H1 (cell line): ENCODE measurements at places on chromosomes 13 and 19.

- no peak for DNase-seq
Measured at GRCh38 chr13:94327318-94327717, 152.2 kb downstream of the DCT start.

GRCh38 chr19:45385392-45386221, 15.2 kb upstream of the ERCC2 start:
- peak; percentile 79 for DNase-seq

DNA sequence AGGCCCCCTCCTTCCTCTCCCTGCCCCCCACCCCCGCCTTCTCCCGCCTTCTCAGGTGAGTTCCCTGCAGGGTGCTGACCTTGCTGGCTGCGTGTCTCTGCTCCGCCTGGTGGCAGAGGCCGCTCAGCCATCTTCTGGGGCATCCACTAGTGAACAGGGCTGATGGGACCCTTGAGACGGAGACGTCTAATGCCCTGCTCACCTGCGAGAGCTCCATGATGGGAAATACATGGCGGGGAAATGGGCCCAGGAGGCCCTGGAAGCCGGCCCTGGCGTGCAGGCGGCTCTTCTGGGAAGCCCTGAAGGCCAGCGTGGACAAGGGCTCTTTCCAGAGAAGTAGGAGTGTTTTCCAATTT, 15.2 kb upstream of the F7 start:
- peak; percentile 36 for DNase-seq

- no peak for DNase-seq
Measured at GRCh38 chr13:44276061-44276460, 97.6 kb upstream of the SERP2 start.

DNA sequence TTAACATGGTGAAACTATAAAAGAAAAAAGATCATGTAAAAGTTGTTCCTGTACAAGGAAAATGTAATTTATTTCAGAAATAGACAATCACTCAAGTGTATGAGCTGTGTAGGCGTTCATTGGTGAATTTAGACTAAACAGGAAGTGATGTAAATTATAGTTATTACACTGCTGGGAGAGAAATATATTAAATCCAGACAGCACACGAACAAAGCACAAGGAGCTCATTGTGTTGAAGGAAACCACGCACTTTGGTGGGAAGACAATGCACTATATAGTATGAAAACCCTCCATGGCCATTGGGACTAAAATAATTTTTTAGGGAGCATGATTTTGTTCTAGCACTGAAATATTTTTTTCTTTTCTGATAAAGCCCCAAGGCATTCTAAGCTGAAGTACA, 450.5 kb downstream of the KLF12 start:
- no peak for DNase-seq

GRCh38 chr13:42883771-42884467, 102.5 kb downstream of the FAM216B start:
- no peak for DNase-seq

- DNase-seq: no peak
Measured at GRCh38 chr13:44812818-44813217, 176.5 kb downstream of the NUFIP1 start.

DNA sequence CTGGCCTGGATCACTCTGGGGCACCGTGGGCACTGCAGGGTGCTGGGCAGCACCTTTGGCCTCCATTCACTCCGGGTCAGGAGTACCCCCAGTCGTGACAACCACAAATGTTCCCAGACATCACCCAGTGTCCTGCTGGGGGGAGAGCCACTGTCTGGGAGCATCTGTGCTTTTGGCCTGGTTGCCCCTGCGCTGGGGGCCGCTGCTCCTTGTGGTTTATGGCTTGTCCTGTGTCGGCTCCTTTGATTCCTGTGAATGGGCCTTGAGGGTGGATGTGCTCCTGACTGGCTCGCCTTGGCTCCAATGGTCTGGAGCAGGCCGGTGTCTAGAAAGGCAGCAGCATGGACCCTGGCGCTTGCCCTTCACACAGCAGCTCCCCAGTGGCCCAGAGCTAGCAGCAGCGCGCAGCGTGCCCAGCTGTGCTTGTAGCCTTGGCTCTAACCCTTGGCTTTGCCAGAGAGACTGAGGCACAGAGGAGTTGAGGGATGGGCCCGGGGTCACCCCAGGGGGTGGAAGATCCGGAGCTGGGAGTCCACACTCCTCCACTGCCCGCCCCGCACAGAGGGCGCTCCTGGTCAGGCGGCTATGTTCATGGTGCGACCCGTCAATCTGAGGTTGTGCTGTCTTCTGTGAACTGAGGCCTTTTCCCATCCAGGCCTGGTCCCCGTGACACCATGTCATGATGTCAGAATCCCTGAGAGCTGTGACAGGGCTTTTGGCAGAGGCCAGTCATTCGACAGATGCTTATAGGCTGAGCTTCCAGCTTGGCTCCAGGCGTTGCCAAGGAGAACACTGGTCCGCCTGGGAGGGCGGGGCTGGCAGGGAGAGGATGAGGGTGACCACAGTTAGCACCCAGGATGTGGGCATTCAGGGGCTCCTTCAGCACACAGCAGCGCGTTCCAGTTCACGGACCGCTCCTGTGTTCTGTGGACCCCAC, 4.1 kb downstream of the DAZAP1 start:
- no peak for DNase-seq

DNA sequence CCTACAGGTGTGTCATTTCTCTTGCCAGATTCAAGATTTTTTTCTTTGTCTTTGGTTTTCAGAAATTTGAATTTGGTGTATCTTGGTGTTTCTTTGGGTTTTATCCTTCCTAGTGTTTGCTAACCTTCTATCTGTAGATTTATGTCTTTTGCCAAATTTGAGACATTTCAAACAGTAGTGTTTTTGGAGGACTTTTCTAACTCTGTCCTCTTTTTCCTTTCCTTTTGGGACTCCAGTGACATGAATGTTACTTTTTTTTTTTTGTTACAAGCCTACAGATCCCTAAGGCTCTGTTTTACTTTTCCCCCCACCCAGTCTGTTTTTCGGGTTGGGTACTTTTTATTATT, 58.8 kb downstream of the ZMYM2 start:
- no peak for DNase-seq

- DNase-seq: no peak
Measured at GRCh38 chr13:35947315-35947714, 183.9 kb downstream of the DCLK1 start.

DNA sequence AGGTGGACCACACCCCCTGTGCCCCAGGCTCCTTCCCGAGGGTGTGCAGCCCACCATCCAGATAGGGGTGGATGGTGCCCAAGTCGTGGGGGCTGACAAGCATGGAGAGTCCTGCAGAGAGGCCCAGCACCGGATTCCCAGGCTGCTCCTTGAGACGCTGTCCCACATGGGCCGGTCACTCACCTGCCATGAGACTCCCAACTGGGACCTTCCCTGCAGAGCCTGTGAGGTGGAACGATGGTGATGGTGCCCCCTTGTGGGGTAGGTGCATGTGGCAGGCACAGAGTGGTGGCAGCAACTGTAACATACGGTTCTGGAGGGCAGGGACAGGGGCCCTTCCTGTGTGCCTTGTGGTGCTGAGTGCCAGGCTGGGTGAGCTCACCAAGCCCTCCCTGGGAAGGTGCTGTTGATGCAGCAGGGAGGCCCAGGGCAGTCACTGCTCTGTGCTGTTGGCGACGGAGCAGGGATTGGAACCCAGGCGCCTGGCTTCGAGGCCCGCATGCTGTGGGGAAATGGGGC, 33.1 kb downstream of the PPP1R37 start:
- peak; percentile 96 for DNase-seq

GRCh38 chr19:7705387-7706187, 3.7 kb upstream of the FCER2 start:
- DNase-seq: no peak

DNA sequence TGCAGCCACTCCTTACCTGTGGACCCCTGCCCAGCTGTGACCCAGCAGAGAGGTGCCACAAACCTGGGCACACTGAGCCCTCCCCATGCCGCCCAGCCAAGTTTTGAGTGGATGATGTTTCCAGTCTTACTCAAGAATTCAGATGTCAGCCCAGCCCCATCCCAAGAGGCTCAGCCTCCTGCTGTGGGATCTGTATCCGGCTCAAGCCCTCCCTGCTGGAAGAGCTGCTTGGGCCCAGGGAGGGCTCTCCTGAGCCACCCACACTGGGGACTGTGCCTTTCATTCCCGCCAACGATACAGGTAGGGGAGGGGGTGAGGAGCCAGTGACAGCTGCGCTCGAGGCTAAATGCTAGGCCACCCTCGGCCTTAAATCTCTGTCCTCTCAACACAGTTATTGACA, 5.9 kb upstream of the SLC7A9 start:
- DNase-seq: peak; percentile 51

DNA sequence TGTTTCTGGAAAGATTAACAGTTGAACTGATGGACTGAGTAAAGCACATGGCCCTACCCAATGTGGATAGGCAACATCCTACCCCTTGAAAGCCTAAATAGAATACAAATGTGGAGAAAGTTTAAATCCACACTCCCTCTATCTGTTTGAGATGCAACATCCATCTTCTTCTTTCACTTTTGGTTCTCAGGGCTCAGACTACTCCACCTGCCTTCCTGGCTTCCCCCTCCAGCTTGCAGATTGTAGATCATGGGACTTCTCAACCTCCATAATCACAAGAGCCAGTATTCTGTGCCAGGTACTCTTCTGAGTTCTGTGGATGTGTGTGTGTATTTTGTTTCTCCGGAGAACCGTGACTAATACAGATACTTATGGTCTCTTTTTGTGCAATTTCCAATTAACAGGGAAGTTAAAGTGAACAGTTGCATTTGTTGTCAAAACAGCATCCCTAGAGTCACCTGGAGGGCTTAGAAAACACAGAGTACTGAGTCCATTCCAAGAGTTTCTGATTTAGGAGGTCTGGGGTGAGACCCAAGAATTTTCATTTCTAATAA, 590.3 kb upstream of the MIR17HG start:
- DNase-seq: no peak

DNA sequence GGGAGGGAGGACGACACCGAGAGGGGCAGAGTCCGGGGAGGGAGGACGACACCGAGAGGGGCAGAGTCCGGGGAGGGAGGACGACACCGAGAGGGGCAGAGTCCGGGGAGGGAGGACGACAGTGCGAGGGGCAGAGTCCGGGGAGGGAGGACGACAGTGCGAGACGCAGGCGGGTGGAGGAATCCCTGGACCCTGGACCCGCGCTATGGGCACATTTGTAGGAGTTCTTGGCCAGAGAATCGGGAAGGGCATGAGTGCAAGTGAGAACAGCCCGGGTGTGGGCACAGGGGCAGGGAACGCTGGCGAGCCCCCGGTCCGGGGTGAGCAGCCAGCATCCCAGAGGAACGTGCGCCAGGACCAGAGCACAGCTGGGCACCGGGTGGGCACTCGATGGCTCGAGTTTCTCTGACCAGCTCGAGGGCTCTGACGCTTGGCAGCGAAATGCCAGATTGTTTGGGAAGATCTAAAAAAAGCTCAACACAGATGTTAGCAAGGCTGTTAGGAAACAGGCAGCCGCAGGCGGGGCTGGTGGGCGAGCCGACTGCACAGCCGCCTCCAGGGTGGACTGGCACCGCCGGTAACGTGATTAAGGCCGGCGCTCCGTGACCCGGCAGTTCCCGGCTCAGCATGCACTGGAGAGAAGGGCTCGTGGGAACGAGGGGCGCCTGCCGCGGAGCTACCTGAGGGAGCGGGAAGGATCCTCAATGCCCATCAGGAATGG, 17.9 kb upstream of the C2CD4C start:
- no peak for DNase-seq

DNA sequence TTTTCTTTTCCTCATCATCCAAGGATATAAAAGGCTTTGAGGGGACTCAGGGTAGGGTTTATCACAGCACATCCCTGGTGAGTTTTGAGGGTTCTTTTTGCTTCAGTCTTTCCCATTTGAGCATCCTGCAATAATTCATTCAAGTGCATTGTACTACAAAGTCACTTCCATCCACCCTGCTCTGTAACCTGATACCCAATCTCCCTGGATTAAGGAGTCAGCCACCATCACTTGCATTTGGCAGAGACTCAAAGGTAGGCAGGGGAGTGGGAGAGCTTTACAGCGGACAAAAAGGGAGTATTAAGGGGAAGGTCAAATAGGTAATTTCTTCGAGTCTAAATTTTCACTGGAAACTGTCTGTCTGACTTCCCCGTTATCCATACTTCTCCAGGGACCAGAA, 216.1 kb upstream of the TMTC4 start:
- DNase-seq: no peak

DNA sequence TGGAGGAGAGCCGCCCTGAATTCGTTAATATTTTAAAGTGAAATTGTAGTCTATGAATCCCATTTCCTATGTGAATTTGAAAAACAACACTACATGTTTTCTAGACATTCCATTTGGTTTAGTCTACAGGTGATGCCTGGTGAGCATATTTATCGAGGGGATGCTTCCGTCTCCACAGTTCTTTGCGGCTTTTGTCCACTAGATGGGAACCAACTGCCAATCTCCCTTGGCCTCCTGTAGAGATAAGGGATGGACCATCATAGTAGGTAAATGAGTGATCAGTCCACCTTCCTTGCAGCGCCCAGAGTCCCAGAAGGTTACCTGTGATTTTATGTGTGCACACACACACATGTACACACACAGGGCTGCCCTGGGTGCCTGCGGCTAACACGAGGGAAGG, 289.8 kb upstream of the SOX21 start:
- no peak for DNase-seq

GRCh38 chr13:44197791-44198770, 175.5 kb upstream of the SERP2 start:
- DNase-seq: no peak

DNA sequence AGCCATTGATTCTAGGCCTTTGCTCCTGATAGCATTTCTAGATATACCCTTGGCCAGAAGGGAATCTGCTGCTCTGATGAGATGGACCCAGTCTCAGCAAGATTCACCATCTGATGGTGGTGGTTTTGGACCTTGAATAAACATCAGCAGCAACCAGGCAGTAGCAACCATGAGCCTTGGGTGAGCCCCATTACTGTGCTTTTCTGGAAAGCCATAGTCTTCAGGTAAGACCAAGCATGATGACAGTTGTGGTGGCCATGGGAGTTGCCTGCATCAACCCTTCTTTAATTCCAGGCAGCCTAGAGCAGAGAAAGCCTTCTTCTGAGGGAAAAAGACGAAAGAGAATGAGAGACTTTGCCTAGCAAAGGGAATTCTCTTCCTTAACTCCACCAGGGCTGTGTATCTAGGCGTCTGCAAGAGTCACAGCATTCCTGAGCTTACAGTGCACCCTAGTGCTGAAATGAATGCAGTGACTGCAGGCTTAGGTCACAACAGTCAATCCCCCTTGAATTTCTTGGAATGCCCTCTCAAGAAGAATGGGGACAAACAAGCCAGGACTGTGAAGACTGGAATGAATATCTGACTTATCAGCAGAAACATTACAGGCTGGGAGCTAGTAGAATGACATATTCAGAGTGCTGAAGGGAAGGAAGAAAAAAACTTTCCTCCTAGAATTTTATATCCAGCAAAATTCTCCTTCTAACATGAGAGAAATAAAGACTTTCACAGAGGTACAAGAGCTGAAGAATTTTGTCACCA, 942.4 kb upstream of the PCDH20 start:
- DNase-seq: no peak
